ENCODE measurements at places on chromosomes 3 and 15.

- DNase-seq, result no peak
Measured at GRCh38 chr3:163490119-163490518, 1588.2 kb downstream of the SI start.

DNA sequence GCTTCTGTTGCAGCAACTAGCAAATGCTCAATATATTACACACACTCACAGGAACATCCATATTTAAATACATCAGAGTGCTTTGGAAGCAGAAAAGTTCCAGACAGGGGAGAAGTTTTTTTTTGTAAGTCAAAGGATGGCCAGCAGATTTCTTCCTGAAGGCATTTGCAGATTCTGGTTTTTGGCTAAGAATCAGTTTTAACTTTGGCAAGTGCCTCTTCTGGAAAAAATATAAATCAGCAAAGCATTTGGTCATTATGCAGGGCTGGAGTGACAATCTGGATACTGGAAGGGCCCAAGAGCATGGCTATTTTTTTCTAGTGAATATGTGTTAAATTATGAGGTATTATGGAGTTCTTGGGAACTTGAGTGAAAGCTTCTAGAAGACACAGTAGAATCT lies 495.3 kb upstream of the ARPP21 start:
- no peak for DNase-seq

GRCh38 chr3:119181765-119182164 lies 8.4 kb downstream of the UPK1B start:
- DNase-seq, result no peak

- DNase-seq, result no peak
Measured at GRCh38 chr3:35671483-35671882, 32.2 kb downstream of the ARPP21 start.

DNA sequence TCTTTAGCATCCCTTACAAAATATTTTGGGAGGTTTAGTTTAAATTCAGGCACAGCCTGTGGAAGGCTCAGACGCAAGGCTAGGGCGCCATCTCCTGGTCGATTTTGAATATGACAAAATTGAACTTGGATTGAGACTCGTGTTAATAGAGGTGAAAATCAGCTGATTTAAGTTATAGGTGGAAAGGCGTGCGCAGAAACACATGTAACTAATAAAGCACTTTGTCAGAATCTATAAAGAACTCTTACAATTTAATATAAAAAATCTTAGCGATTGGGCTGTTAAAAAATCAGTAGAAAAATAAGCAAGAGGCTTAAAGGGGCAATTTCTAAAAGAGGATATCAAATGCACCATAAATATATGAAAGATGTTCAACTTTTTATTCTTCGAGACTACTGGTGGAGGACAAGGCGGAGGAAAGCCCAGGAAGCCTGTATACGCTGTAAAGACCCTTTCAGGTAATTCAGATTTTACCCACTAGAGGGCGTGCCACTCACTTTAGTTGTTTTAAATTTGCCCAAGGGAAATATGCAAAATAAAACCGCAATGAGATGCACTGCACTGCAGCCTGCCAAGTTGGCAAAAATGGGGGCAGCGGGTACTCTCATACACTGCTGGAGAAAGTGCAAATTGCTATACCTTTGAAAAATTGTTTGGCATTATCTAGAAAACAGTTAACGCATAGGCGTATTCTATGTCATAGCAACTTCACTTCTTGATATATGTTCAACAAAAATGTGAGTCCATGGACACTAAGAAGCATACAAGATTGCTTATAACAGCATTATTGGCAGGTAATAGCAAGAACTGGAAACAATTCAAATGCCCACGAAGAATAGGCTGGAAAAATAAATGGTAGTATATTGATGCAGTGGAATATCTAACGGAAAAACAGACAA lies 64.7 kb downstream of the SLC30A4 start:
- DNase-seq, result peak; percentile 54

DNA sequence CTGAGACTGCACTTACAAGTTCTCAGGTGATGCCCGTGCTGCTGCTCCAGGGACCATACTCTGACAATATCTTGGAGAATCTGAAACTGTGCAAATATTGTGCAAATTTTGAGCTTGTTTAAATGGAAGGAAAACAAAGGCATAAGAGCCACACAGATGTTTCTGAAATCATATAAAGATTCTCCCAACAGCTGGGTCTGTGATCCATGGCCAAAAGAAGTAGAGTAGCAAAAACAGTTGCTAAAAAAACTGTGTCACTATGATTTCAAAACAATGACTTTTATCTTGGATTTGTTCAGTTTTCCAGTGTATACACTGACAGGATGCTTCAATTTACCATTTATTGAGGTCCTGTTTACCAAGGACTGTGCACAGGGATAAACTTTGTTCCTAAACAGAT lies 25.3 kb downstream of the NPTN start:
- DNase-seq, result no peak

DNA sequence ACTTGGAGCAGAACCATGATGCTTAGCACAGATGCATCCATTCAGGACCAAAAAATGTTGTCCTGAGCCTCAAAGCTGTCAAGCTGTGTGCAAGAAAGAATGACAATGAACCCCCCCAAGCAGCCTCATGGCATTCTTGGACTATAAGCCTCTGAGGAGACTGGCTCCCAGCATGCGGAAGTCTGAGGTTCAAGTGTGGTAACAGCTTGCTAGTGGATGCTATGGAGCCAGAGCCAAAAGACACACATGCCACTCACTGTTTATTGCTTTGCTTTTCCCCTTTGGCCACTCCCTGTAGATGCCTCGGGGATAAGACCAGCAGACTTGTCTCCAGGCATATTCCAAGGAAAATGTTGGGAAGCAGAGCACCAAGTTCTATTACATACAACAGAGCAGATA lies 38.2 kb upstream of the SNRK start:
- DNase-seq, result no peak

- DNase-seq, result no peak
Measured at GRCh38 chr15:26166429-26166828, 303.3 kb upstream of the ATP10A start.

- no peak for DNase-seq
Measured at GRCh38 chr3:58429657-58430056, 4.0 kb downstream of the PDHB start.

DNA sequence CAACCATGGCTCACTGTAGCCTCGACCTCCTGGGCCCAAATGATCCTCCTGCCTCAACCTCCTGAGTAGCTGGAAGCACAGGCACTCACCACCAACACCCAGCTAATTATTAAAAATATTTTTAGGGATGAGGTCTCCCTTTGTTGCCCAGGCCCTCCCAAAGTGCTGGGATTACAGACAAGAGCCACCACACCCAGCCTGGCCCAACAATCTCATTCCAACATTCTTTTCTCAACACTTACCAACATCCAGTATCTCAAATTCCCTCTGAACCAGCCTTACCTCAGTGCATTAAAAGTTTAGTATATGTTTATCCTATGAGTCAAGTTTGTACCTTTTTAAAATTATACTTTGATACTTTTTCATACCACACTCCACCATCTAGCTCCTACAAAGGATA lies 25.0 kb downstream of the ANXA2 start:
- DNase-seq, result no peak

- DNase-seq, result no peak
Measured at GRCh38 chr3:103863381-103863780, 1428.6 kb downstream of the ZPLD1 start.

DNA sequence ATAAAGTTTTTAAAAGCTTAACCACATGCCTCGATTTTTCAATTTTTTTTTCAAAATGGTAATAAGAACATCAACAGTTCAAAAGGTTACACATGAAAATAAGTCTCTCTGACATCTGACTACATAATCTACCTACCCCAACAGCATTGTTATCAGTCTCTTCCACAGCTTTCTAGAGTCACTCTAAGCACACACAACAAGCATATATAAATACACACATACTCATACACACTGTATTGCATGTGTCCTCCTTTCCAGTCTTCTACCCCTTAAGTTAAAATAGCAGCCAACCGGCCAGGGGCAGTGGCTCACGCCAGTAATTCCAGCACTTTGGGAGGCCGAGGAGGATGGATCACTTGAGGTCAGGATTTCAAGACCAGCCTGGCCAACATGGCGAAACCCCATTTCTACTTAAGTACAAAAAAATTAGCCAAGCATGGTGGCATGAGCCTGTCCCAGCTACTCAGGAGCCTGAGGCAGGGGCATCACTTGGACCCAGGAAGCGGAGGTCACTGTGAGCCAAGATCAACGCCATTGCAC lies 12.2 kb downstream of the TBL1XR1 start:
- no peak for DNase-seq

DNA sequence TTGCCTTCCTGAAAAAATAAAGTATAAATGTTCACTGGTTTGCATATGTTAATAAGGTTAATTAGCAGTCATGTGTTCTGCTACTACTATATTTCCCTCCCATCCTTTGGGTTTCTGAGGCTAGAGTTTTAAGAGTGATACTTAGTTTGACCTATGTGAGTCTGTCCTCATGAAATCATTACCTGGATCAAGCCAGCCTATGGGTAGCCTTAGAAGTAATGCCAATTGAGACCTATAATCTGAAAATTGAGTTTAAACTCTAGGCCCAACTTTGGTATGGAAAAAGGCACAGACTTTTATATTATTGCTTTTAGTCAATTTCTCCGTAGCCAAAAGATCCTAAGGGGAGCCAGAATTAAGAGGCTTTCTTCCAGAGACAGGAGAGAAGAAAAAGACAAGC lies 18.4 kb upstream of the SOX2 start:
- DNase-seq, result no peak

GRCh38 chr15:59999612-60000112 lies 4.4 kb upstream of the FOXB1 start:
- no peak for DNase-seq

DNA sequence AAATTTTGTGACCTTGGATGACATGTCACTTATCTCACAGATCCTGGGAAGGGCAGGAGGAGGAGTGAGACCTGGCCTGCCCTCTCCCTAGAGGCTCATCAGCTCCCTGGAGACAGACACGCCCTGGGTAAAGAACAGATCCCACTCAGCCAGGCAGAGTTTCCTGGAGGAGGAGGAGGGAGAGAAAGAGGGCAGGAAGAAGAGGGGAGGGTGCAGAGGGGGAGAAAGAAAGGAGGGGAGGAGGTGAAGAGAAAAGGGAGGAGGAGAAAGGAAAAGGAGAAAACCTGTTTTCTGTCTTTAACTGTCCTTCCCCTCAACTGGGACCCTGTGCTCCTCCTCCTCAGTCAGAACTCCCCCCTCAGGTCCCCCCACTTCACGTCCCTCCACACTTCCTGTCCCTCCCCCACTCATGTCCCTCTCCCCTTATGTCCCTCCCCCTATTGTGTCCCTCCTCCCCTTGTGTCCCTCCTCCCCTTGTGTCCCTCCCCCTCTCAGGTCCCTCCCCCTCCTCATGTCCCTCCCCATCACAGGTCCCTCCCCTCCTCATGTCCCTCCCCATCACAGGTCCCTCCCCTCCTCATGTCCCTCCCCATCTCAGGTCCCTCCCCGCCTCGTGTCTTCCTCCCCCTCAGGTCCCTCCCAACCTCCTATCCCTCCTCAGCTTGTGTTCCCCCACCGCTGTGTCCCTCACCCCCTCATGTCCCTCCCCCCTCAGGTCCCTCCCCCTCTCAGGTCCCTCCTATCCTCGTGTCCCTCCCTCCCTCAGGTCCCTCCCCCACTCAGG lies 52.3 kb upstream of the CGNL1 start:
- DNase-seq, result no peak

GRCh38 chr3:123110282-123110975 lies 43.6 kb downstream of the PDIA5 start:
- no peak for DNase-seq

DNA sequence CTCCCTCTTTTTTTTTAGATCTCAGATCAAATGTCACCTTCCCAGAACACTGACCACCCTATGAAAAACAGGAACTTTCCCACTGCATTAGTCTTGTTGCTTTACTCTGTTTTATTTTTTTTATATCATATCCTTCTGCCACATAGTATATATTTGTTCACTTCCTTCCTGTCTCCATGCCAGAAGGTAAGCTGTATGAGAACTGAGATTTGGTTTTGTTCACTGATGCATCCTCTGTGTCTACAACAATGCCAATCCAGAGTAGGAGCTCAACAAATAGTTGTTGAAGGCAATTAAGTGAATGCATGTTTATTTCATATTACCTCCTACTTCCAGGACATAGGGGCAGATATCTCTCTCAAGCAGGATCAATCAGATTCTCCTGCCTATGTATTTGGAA lies 114.4 kb downstream of the TPRG1 start:
- no peak for DNase-seq

DNA sequence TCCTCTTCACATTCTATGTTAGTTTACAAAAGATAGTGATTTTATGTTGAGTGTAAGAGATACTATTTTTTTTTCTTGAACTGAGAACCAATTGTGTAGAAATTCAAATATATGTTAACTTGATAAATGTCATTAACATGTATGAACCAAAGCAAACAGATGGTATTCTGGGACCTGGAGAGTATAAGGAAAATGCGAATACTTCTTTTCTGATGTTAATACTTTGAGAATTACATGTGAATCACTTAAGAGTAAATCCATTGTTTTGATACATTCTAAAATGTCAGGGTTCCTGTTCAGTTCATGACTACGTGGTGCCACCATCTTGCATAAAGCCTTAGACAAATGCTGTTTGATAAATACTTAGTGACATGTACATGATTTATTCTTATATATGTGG lies 541.3 kb downstream of the FGF12 start:
- DNase-seq, result no peak

DNA sequence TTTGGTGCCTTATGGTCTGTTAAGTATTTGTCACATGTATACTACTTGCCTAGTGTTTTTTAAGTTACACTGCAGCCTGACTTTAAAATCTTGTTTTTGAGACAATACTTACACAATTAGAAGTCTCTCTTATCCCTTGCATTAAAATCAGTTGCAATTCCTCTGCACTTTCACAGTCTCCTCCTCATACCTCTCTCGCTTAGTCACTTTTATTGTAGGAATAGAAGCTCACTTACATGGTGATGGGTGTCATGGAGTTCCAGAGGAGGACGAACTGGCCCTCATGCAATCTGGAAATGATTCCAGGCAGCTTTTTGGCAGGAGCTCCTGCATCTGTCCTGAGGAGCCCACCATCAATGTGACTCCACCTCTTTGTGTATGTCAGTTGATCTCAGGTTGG lies 238.4 kb upstream of the TBC1D5 start:
- DNase-seq, result no peak

- DNase-seq, result no peak
Measured at GRCh38 chr15:93073465-93073952, 15.5 kb downstream of the RGMA start.

- DNase-seq, result no peak
Measured at GRCh38 chr15:43169888-43170287, 15.3 kb upstream of the CCNDBP1 start.

DNA sequence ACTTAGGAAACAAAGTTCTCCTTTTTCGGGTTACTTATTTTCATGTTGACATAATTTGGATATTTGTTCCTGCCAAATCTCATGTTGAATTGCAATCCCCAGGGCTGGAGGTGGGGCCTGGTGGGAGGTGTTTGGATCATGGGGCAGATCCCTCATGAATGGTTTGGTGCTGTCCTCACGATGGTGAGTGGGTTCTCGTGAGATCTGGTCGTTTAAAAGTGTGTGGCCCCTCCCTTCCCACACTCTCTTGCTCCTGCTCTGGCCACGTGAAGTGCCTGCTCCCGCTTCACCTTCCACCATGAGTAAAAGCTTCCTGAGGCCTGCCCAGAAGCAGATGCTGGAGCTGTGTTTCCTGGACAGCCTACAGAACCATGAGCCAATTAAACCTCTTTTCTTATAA lies 43.7 kb upstream of the MCF2L2 start:
- DNase-seq, result no peak

Measured in activated CD8-positive, alpha-beta memory T cell treated with anti-CD3 and anti-CD28 coated beads for 1 hour (primary cell).